ENCODE measurements at places on chromosomes 4 and X.

DNA sequence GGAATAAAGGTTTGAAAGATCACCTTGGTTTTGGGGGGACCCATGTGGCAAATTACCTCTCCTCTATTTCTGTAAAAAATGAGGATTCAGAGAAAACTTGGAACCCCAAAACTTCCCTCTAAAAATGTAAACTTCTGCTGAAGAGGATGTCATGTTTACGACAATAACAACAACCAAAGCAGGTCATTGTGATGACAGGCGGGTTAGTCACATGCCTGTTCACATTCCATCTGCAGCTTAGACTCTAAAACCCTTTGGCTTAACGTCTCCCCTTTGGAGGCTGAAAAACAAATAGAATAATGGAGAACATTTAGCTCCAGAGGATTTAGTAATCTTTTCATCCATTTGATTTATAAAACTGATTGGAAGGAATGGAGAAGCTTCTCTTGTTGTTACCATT, 75.0 kb upstream of the FAM9C start:
- H3K27me3 ChIP-seq, result peaks cover 14% of the 10 kb centered on the region
- no peak for DNase-seq
- H3K27ac ChIP-seq, result no peak overlapping the region
- peaks cover 5% of the 10 kb centered on the region for H3K4me1 ChIP-seq

GRCh38 chr4:84497504-84498202, 1.4 kb downstream of the NKX6-1 start:
- H3K36me3 ChIP-seq, result peaks cover 3% of the 10 kb centered on the region
- peak overlapping the region; percentile 92 for H3K27ac ChIP-seq
- H3K4me1 ChIP-seq, result peaks cover 39% of the 10 kb centered on the region
- no peak for DNase-seq

DNA sequence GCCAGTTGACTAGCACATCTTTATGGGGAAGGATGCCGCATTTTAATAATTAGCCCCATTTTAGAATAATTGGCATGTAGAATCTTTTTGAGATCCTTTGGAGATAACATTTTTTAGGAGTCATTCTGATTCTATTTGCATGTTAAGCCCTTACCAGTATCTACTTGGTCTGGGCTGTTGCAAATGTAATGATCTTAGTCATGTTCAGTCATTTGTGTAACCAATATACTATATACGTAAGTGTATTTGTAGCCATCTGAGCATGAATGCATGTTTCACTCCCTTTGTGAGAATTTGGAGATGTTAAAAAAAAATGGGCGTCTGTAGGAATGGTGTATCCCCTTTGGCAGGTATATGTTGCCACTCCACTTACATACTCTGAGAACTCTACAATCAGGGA, 119.1 kb downstream of the TEX13A start:
- H3K27ac ChIP-seq, result no peak overlapping the region
- H3K27me3 ChIP-seq, result no peaks in the 10 kb centered on the region
- no peaks in the 10 kb centered on the region for H3K4me1 ChIP-seq
- DNase-seq, result no peak

DNA sequence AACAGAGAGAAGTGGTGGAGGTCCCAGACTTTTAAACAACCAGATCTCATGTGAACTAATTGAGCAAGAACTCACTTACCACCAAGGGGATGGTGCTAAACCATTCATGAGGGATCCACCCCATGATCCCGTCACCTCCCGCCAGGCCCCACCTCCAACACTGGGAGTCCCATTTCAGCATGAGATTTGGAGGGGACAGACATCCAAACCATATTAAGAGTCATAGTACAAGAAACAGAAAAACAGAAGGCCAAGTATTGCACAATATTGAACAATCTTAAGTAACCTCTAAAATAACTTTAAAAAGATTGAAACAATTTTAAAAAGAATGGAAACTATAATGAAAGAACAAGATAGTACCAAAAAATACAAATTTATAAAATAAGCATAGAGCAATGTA, 110.0 kb downstream of the CBR4 start:
- no peaks in the 10 kb centered on the region for H3K27me3 ChIP-seq
- H3K4me3 ChIP-seq, result no peak overlapping the region
- H3K36me3 ChIP-seq, result peaks cover 21% of the 10 kb centered on the region
- no peak for DNase-seq

GRCh38 chrX:135273162-135273561, 21.3 kb downstream of the ETDA start:
- H3K4me1 ChIP-seq, result no peaks in the 10 kb centered on the region
- H3K4me3 ChIP-seq, result no peak overlapping the region
- no peak overlapping the region for H3K27ac ChIP-seq
- H3K36me3 ChIP-seq, result no peaks in the 10 kb centered on the region
- H3K27me3 ChIP-seq, result peaks cover 1% of the 10 kb centered on the region

- no peak for DNase-seq
- no peaks in the 10 kb centered on the region for H3K27me3 ChIP-seq
- peaks cover 13% of the 10 kb centered on the region for H3K4me1 ChIP-seq
- H3K36me3 ChIP-seq, result no peaks in the 10 kb centered on the region
- no peak overlapping the region for H3K4me3 ChIP-seq
- no peak overlapping the region for H3K27ac ChIP-seq
Observed at GRCh38 chr4:83251447-83251830, 33.2 kb downstream of the COQ2 start.

- no peak overlapping the region for H3K27ac ChIP-seq
- DNase-seq, result no peak
- H3K27me3 ChIP-seq, result no peaks in the 10 kb centered on the region
- H3K4me1 ChIP-seq, result no peaks in the 10 kb centered on the region
- H3K4me3 ChIP-seq, result no peak overlapping the region
Observed at GRCh38 chr4:37157476-37158167, 86.9 kb upstream of the NWD2 start.

DNA sequence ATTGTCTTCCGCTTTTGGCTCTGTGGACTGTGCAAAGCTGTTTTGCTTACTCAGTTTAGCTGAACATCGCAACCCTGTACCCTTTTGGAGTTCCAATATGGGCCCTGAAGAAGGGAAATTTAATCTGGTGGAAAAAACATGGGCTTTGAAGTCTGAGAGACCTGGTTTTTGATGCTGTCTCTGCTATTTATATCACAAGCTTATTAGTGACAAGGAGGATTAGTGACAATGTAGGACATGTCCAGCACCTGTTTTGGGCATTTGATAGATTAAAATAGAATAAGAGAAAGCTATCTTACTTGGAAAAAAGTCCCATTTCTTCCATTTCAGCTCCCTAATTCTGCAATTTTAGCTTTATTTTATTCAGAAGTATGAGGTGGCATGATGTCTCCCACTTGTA, 417.3 kb downstream of the SPRY1 start:
- H3K27ac ChIP-seq, result no peak overlapping the region
- no peak for DNase-seq
- no peaks in the 10 kb centered on the region for H3K36me3 ChIP-seq
- H3K4me1 ChIP-seq, result peaks cover 18% of the 10 kb centered on the region
- no peaks in the 10 kb centered on the region for H3K27me3 ChIP-seq

GRCh38 chr4:76690906-76691275, 207.1 kb downstream of the SOWAHB start:
- H3K36me3 ChIP-seq, result no peaks in the 10 kb centered on the region
- H3K27ac ChIP-seq, result no peak overlapping the region
- DNase-seq, result no peak
- no peak overlapping the region for H3K4me3 ChIP-seq
- peaks cover 54% of the 10 kb centered on the region for H3K27me3 ChIP-seq
- peaks cover 9% of the 10 kb centered on the region for H3K4me1 ChIP-seq

DNA sequence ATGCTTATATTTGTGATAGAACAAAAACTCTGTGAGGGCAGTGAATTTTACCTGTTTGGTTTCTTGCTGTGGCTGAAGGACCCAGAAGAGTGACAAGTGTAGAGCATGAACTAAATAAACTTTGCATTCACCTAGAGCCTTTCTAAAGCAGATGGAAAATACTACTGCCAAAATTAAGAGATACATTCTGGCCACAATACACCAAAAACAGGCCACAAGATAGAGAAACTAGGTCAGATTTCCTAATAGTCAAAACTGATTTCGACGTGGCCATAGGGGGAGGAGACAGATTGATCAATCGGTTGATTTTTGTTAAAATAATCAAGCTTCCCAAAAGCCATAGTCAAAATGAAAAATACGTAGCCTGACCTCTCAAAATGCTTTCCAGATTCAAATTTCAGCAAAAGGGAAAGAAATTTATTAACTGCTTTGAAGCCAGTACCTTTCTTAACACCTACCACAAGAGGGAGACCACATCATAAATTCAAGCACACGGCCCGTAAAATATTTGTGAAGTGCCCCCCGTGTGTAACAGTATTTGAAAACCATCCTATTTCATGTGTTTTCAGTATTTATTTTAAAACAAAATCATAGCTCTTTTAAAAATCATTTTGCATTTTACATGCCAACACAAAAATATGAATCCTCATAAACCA, 132.4 kb downstream of the CORIN start:
- H3K4me3 ChIP-seq, result no peak overlapping the region
- no peak overlapping the region for H3K27ac ChIP-seq
- H3K4me1 ChIP-seq, result no peaks in the 10 kb centered on the region
- peaks cover 18% of the 10 kb centered on the region for H3K27me3 ChIP-seq

- H3K27ac ChIP-seq, result no peak overlapping the region
- H3K4me1 ChIP-seq, result no peaks in the 10 kb centered on the region
- no peaks in the 10 kb centered on the region for H3K36me3 ChIP-seq
- H3K27me3 ChIP-seq, result no peaks in the 10 kb centered on the region
- H3K4me3 ChIP-seq, result no peak overlapping the region
Observed at GRCh38 chr4:168177546-168178149, 85.3 kb downstream of the ANXA10 start.

Measured in stimulated activated naive B cell treated with anti-CD40 and anti-IgM and Interleukin-4, amounts not matched to agents 10 μg/mL and 1 μg/mL and 100 μg/mL, for 72 hours (primary cell).